Activated naive CD4-positive, alpha-beta T cell treated with Interleukin-2 at 50 U/mL for 16 hours (primary cell): ENCODE measurements at places on chromosomes 12 and 14.

DNA sequence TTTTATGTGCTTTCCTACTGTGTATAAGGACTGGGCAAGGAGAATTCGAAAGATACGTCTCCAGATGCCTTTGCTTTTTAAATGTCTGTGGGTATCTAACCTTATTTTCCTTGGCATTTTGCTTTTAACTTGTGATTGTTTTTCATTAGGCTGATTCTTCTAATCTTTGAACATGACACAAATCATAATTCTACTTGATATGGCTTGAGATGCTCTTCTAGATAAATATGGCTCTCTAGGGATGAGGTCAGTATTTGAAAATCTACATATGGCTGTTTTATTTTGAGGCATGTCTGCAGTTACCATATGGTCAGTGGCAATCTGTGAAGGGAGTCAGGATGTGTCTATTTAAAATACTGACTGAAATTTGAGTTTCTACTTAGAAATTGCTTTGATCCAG is 139.2 kb downstream of the SLC2A13 start:
- no peak for DNase-seq

DNA sequence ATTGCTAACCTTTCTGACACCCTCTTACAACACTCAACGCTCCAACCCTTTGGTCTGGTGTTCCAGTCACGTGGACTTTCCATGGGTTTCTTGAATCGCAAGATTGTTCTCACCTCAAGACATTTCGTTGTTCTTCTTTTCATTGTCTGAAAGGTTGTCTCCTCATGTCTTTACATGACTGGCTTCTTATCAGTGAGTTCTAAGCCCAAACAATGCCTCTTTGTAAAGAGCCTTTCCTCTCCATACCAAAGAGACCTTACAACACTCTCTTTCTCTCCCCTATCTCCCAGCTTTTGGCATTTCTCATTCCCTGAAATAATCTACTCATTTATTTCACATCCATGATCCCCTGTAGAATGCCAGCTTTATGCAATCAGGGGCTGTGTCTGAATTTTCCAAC is 1144.8 kb downstream of the AACS start:
- DNase-seq, result no peak

- no peak for DNase-seq
Observed at GRCh38 chr12:52010152-52010622, 3.4 kb downstream of the TAMALIN start.

DNA sequence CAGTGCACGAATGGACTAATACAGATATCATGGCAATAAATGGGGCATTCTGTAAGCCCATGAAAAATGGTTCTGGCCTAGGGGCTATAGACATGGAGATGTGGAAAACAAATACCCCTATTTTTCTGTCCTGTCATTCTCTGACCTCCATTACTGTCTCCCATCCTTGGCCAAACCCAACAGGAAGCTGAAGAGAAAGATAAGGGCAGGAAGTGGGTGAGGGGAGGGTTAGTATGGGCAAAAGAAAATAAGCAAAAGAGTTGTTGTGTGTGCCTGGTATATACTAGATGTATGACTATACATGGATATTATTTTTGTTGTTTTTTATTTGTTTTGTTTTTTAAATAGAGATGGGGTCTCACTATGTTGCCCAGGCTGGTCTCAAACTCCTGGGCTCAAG is 339.3 kb downstream of the PCNX1 start:
- DNase-seq, result no peak

- DNase-seq, result peak; percentile 65
Observed at GRCh38 chr14:20469890-20470602, 840 bp downstream of the PNP start.

- no peak for DNase-seq
Observed at GRCh38 chr12:124369055-124369826, 74.3 kb downstream of the RFLNA start.

DNA sequence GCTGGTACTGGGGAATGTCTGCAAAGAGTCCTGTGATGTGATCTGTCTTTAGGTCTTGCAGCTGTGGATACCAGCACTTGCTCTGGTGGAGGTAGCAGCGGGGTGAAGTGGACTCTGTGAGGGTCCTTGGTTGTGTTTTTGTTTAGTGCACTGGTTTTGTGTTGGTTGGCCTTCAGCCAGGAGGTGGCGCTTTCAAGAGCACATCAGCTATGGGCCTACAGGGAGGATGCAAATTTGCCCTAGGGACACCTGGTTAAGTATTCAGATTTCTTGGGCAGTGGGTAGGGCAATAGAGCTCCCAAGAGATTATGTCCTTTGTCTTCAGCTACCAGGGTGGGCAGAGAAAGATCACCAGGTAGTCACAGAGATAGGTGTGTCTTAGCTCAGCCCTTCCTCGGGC is 63.8 kb downstream of the PTGER2 start:
- DNase-seq, result no peak

GRCh38 chr12:78088391-78088832 is 257.7 kb downstream of the NAV3 start:
- no peak for DNase-seq

DNA sequence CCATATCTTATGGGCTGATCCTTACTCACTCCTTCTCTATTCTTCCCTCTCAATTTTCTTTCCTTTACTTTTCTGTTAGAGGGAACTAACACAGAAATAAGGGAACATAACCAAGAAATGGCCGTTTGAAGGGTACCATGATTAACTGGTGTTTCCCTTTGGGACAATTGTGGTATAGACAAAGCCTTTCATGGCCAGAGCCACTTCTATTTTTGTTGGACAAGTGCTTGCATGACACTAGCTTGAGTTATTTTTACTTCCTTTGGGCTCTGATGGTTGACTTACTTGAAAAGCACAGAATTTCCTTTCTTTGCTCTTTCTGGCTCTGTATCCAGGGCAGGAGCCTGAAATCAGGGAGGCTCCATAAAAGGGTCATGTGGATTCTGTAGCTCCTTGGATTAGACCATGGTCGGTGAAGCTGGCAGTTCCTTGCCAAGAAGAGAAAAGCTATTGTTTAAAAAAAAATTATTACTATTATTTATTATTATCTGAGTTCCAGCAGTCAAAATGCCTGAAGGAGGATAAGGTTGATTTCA is 130.6 kb downstream of the KTN1 start:
- no peak for DNase-seq

DNA sequence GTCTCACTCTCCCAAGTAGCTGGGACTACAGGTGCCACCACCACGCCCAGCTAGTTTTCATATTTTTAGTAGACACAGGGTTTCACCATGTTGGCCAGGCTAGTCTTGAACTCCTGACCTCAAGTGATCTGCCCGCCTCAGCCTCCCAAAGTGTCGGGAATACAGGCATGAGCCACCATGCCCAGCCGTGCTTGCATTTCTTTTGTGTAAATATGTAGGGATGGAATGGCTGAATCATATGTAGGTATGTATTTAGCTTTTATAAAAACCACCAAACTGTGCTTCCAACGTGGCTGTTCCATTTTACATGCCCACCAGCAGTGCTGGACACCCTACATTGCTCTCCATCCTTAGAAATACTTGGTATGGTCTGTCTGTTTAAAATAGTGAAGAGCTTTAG is 32.8 kb upstream of the CLMN start:
- no peak for DNase-seq

DNA sequence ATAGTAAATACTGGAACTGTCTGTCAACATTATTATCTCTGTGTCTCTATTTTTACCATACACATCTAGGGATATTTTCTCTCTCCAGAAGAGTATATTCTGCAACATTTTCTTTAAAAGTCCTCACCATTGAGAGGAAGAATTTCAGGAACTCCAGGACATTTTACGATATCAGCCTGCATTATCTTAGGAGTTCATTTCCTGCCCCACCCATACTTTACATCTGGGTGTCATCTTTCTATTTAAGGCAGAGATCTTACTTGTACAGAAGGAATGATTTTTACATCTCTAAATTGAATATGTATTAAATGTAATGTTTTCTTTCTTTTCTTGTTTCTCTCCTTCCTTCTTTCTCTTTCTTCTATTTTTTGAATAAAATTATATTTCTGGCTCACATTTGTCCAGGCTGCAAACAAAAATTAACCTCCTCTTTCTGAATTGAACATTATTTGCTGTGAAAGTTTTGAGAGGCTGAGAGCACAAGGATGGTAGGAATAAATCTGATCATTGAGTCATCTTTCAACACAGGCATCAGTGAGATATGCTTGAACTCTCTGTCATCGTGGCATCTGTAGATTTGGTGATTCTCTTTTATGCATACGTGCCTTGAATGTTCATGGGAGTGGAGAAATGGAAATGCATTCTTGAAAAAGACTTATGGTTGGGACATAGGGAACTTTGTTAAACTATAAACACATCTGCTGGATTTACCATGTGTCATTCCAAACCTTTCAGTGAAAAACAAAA is 753.6 kb downstream of the SLC16A7 start:
- no peak for DNase-seq

GRCh38 chr12:11756022-11756421 is 106.5 kb downstream of the ETV6 start:
- no peak for DNase-seq
